Stimulated activated CD4-positive, alpha-beta T cell treated with anti-CD3 and anti-CD28 coated beads, Interleukin-4, amount 100 ng/mL, for 1 hour (primary cell): ENCODE measurements at places on chromosomes 12 and 14.
A peak's percentile ranks its signal among the peaks of the same experiment; 100 is the strongest.

DNA sequence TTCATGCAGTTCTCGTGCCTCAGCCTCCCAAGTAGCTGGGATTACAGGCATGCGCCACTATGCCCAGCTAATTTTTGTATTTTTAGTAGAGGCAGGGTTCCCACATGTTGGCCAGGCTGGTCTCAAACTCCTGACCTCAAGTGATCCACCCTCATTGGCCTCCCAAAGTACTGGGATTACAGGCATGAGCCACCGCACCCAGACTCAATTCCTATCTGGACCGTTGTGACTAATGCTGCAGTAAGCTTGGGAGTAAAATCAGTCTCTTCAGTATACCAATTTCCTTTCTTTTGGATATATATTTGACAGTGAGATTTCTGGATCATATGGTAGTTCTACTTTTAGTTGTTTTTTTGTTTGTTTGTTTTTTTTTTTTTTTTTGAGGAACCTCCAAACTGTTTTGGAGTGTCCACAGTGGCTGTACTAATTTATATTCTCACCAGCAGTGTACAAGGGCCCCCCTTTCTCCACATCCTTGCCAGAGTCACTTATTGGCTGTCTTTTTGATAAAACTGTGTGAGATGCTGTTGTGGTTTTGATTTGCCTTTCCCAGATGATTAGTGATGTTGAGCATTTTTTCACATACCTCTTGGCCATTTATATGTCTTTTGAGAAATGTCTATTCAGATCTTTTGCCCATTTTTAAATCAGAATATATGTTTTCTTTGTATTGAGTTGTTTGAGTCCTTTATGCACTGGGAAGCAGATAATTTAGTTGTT lies 37.3 kb upstream of the EVL start:
- no peak for DNase-seq

GRCh38 chr14:105128059-105128458 lies 40.5 kb downstream of the JAG2 start:
- no peak for DNase-seq

DNA sequence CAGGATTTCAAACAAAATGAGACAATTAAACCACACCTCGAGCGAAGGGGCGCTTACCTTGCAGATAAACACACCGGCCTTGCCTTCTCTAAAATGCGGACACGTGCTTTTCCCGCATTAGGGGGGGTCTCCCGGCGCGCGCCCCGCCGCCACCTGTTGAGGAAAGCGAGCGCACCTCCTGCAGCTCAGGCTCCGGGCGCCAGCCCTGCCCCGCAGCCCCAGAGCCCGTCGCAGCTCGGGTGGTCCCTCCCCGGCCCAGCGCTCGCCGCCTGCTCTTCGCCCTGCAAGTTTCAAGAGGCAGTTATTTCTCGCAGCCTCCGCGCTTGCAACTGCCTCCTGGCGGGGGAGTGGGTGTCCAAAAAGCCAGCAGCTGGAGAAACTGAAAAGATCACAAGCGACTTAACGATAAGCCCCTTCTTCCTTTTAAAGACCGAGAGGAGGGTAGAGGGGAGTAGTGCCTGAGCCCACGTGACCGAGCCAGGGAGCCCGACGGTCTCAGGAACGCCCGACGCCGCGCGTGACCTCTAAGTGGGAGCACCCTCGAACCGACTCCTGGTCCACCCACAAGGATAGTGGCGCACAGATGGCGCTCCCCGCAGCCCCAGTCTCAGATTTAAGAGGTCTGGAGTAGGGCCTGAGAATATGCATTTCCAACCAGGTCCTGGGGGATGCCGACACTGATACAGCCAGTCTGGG lies at the start of gene ESR2:
ESR2 (minus strand) TSS at position 396 of the 696 bp plus-strand sequence. CDS start 11,386 bp downstream, outside the sequence.
- peak; percentile 24 for DNase-seq

GRCh38 chr12:112555621-112556233 lies 137.0 kb downstream of the PTPN11 start:
- no peak for DNase-seq

DNA sequence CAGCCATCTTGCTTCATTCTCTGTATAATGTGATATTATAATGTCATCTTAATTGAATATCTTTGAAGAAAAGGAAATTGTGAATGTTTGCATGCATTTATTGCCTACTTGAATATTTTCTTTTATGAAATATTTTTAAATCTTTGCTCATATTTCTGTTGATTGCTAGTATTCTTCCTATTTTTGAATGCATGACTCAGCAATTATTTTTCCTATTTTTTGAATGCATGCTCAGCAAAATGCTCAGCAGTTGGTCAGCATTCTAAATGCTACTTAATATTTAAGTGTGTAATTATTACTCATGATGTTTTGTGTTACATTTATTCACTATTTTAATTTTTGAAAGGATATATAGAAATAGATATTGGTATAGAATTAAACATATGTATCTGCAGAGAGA lies 378.3 kb downstream of the CCER1 start:
- no peak for DNase-seq

DNA sequence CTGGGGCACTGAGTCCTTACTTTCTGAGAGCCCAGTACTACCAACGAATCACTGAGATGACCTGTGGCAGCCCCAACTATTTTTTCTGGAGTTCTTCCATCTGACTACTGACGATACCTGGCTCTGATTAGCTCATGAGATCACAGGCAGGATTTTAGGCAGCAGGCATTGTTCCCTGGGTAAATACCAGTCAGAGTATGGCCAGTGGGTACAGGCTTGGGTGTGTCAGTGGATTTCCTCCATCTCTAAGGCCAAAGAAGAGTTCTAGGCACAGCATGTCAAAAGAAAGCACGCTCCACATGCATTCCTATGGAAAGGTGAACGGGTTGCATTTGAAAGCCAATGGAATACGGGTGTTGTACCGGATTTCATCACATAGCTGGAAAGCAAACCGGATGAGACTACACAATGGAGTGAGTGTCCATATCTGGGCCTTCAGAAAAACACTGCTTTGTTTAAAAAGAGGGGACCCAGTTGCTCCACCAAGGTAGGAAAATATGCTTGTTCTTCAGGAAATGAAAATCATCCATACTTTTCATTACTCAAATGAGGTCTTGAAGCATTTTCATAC lies 55.0 kb downstream of the PAX9 start:
- no peak for DNase-seq

- no peak for DNase-seq
Observed at GRCh38 chr12:121826318-121827150, 22.7 kb downstream of the SETD1B start.

DNA sequence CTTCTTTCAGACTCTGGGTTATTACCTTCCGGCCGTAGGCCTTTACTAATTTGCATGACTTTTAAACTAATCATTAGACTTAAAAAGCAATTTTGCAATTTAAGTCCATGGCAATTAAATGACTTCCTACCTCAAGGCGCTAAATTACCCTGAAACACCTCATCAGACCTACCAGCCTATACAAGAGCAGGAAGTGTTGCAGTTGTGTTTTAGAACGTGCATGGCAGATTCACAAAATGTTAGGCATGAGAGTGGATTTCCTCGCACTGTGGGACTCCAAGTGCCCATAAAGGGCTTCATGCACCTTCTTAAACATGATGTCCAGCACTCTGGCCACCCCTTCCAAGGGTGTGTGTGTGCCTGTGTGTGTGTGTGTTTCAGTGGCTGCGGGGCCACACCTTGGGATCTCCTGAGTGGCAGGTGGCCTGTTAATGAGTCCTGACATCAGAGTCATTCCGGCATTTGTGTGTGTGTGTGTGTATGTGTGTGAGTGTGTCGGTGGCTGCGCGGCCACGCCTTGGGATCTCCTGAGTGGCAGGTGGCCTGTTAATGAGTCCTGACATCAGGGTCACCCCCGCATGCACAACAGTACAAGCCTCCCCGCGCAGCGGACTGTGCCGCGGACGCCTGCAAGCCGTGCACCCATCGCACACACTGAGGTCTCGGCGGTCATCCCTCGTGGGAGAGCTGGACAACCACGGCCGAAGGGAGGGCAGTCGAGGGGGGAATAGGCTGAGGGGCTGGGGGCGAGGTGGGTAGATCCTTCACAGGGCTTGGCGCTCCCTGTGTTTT lies 900 bp downstream of the C2CD5 start:
- peak; percentile 46 for DNase-seq

- DNase-seq, result no peak
Observed at GRCh38 chr12:64054079-64054520, 168.0 kb downstream of the KICS2 start.

- DNase-seq, result peak; percentile 54
Observed at GRCh38 chr12:48995086-48995879, 3.9 kb downstream of the DDN start.
